ENCODE measurements at places on chromosomes 13 and 19.

- no peak for DNase-seq
Observed at GRCh38 chr19:36773223-36773579, 594 bp upstream of the ZNF850 start.

- no peak for DNase-seq
Observed at GRCh38 chr13:48175185-48175584, 57.8 kb upstream of the ITM2B start.

- DNase-seq, result no peak
Observed at GRCh38 chr19:896434-896833, 3.1 kb downstream of the RNU6-9 start.

- DNase-seq, result no peak
Observed at GRCh38 chr13:42762251-42762650, 19.1 kb upstream of the FAM216B start.

- no peak for DNase-seq
Observed at GRCh38 chr13:28478127-28478526, 16.8 kb downstream of the FLT1 start.

DNA sequence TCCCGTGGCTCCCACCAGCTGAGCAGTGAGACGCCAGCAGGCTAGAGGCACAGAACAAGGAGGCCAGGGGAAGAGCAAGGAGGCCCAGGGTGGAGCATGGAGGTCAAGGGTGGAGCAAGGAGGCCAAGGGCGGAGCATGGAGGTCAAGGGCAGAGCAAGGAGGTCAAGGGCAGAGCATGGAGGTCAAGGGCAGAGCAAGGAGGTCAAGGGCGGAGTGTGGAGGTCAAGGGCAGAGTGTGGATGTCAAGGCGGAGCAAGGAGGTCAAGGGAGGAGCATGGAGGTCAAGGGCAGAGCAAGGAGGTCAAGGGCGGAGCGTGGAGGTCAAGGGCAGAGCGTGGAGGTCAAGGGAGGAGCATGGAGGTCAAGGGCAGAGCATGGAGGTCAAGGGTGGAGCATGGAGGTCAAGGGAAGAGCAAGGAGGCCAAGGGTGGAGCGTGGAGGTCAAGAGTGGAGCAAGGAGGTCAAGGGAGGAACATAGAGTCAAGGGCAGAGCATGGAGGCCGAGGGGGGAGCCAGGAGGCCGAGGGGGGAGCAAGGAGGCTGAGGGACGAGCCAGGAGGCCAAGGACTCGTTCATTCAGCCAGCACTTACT is 27.7 kb downstream of the DPF1 start:
- no peak for DNase-seq

GRCh38 chr19:47351548-47351947 is 2.4 kb downstream of the DHX34 start:
- DNase-seq, result no peak

GRCh38 chr19:8641908-8642547 is 11.6 kb downstream of the NFILZ start:
- no peak for DNase-seq

DNA sequence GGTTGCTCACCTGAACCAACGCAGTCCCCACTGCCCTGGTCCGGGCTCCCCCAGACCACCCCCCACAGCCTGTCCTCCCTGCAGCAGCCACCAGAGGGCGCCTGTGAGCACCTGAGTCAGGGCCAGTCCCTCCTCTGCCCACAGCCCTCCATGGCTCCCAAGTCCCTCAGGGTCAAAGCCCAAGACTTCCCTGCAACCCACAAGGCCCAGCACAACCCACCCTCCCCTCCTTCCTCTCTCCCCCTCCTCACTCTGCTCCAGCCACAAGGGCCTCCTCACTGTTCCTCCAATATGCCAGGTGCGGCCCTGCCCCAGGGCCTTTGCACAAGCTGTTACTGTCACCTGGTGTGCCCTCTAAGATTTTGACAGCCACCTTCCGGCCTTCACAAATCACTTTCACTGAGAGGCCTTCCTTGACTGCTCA is 10.9 kb downstream of the GNA15 start:
- no peak for DNase-seq

DNA sequence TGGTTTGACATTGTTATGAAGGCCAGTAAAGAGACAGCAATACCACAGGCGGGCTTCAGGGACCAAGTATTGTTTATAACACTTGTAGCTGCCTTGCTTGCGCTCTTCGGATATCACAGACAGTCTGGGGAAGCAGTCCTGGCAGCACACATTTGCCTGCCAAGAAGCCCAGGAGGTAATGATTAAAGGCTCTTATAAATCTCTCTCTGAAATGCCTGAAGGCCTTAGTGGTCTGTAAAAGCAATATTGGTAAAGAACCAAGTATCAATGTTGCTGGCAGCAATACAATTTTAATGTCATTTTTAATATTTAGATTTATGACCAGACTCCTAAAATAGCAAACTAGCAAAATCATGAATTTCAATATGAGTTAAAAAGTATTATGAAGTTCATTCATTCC is 1312.4 kb downstream of the PCDH9 start:
- DNase-seq, result no peak

- no peak for DNase-seq
Observed at GRCh38 chr13:43331672-43332071, 308.3 kb downstream of the DNAJC15 start.

DNA sequence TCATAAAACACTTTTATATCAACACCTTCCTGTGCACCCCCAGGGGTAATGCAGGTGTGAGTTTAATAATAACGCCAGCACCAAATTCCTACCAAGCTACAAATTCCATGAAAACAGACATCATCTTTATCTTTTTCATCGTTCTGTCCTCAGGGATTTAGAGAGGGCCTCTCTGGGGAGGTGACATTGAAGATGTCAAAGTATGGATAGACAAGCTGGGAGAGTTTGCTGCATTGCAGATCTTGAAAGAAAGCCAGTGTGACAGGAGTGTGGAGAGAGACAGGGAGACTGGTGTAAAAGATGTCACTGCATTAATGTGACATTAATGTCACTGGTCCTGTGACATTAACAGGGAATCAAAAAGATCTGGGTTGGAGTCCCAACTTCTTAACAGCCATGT is 10.1 kb downstream of the CACNG6 start:
- no peak for DNase-seq

DNA sequence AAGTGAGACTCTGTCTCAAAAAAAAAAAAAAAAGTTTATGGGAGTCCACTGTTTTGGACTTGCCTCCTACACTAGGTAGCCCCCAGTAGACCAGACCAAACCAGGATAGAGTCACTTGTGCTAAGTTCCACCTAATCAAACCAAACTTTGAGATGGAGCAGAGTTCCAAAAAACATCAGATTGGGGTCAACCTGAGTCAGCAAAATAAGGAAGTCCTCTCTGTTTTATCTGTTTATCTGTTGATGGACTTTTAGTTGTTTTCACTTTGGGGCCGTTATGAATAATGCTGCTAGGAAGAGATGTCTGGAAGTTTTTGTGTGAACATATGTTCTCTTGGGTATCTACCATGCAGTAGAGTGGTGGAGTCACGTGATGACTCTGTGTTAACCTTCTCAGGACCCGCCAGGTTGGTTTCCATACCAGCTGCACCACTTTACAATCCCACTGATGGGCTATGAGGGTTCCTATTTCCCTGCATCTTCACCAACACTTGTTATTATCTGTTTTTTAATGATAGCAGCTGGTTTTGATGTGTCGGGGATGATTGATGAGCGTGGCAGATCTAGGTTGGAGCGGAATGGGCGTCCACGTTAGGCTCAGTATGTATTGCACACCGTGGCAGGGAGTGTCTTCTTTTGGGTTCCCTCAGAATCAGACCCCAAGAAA is 46.6 kb upstream of the TM9SF2 start:
- no peak for DNase-seq

- no peak for DNase-seq
Observed at GRCh38 chr19:52343548-52343947, 7.5 kb downstream of the ZNF610 start.

- DNase-seq, result no peak
Observed at GRCh38 chr19:58317476-58318072, 9.2 kb upstream of the ZSCAN22 start.

GRCh38 chr19:46736531-46737297 is 9.1 kb upstream of the FKRP start:
- DNase-seq, result no peak

GRCh38 chr19:35290381-35291127 is 1.4 kb upstream of the MAG start:
- DNase-seq, result no peak

DNA sequence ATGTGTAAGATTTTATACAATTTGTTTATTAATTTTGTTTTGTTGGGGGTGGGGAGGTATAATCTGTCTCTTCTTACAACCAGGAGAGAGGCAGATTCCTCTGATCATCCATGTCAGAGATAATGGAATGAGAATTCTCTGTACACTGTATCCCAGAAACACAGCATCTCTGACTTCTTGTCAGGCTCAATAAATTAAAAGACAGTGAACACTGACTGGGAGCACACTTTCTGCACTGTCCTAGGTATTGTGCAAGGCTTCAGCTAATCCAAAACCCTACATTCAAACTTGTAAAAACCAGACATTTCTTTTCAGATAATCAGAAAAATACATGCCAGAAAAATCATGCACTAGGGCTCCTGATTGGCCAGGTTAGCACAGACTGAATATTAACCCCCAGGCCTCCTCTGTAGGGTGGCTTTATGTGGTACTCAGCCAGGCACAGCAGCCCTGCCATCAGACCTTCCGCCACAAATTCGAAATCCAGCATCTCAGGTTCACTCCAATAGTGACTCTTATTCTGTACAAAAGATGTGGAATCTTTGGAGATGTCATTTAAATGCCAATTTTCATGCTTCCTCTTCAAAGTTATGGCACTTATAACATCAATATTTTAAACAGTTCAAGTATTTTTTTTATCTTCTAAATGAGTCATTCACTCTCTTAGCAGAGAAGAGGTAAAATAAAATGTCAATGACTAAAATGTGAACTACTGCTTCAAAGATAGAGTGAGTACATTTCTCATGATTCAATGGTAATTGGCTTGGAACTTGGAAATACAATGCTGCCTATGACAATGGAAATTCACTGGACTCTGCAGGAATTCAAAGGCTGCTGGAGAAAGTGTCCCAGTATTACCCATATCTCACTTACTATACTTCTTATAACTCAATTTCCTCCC is 211.5 kb downstream of the KLF12 start:
- DNase-seq, result no peak

DNA sequence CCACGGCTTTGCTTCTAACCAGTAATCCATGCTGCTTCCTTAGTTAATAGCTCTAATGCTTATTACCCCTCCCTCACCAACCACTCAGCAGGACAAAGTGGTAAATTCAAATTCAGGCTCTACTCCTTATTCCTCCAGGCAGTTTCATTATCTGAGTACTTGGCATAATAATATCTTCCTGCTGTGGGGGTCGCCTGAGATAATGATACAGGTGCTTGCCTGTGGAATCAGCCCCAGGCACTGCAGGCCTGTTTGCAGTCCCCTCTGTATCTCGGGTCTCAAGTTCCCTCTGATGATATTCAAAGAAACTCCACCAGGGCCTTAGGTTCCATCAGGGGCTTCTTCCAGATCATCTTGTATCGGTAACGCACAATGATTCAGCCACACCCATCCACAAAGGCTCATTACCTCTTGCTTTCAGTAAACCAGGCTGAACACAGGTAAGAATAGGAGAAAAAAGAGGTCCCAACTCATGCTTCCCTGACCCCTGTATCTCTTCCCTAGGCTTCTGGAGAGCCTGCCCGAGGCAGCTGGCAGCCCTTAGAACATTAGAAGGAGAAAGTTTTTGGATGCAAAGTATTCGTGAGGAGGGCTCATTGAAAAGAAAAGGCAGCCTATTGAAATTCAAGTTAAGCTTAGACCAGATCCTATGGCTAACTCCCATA is 14.3 kb upstream of the FOXO1 start:
- no peak for DNase-seq

GRCh38 chr13:97568850-97569249 is 134.9 kb downstream of the RAP2A start:
- no peak for DNase-seq
